T follicular helper cell (primary cell): ENCODE measurements at places on chromosomes 12 and 14.
A peak's percentile ranks its signal among the peaks of the same experiment; 100 is the strongest.

DNA sequence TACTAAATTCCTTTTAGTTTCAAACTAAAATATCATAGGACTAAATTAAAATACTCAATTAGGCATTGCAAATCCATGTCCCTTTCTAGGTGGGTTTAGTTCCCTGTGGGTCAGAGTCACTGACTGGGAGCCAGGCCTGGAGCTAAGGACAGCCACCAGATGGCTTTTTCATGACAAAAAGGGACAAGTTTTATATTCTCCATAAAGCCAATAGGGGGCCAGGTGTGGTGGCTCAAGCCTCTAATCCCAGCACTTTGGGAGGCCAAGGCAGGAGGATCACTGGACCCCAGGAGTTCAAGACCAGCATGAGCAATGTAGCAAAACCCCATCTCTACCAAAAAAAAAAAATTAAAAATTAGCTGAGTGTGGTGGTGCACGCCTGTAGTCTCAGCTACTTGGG is 35.4 kb upstream of the EIF5 start:
- DNase-seq: no peak

GRCh38 chr14:55721353-55721752 is 141.3 kb downstream of the KTN1 start:
- no peak for DNase-seq

GRCh38 chr12:118052324-118053070 is 8.5 kb downstream of the WSB2 start:
- DNase-seq: no peak

GRCh38 chr12:131221957-131222328 is 268.2 kb downstream of the ADGRD1 start:
- no peak for DNase-seq

DNA sequence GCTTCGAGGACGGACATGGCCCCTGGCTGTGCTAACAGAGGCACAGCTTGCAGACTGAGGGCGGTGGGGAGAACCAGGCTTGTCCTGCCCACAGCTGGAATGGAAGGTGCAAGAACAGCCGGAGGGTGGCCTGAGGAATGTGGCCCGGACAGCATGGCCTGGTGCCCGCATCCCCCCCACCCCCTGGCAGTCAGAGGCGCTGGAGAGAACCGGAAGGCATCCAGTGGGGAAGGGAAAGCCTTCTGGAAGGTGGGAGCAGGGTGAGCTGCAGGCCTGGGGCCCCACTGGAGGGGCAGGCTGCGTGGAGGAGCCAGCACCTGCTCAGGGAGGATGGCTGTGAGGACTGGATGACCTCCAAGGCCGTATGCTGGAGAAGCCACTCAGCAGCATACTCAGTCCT is 8.1 kb upstream of the CYP46A1 start:
- no peak for DNase-seq

- no peak for DNase-seq
These were observed 1.5 kb upstream of the MLF2 start for GRCh38 chr12:6754411-6754810.

DNA sequence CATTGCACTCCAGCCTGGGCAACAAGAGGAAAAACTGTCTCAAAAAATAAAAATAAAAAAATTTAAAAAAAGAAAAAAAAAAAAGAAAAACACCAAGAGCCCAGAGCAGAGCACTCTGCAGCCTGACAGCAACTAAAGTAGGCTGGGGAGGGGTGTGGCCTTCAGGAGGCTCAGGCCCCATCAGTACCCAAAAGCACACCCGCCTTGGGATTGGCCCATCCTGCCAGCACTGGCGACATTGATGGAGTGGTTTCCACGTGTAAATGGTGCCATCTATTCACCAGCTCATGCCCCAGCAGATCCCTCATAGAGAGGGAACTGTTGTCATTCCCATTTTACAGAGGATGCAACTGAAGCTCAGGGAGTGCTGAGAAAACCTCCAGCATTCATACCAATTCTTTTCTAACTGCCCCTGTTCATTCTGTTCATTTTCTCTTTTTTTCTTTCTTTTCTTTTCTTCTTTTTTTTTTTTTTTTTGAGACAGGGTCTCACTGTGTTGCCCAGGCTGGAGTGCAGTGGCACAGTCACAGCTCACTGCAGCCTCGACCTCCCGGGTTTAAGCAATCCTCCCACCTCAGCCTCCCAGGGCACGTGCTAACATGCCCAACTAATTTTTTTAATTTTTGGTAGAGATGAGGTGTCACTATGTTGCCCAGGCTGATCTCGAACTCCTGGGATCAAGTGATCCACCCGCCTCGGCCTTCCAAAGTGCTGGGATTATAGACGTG is 89.3 kb downstream of the IRF2BPL start:
- DNase-seq: no peak

DNA sequence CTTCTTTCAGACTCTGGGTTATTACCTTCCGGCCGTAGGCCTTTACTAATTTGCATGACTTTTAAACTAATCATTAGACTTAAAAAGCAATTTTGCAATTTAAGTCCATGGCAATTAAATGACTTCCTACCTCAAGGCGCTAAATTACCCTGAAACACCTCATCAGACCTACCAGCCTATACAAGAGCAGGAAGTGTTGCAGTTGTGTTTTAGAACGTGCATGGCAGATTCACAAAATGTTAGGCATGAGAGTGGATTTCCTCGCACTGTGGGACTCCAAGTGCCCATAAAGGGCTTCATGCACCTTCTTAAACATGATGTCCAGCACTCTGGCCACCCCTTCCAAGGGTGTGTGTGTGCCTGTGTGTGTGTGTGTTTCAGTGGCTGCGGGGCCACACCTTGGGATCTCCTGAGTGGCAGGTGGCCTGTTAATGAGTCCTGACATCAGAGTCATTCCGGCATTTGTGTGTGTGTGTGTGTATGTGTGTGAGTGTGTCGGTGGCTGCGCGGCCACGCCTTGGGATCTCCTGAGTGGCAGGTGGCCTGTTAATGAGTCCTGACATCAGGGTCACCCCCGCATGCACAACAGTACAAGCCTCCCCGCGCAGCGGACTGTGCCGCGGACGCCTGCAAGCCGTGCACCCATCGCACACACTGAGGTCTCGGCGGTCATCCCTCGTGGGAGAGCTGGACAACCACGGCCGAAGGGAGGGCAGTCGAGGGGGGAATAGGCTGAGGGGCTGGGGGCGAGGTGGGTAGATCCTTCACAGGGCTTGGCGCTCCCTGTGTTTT is 900 bp downstream of the C2CD5 start:
- DNase-seq: peak; percentile 12

DNA sequence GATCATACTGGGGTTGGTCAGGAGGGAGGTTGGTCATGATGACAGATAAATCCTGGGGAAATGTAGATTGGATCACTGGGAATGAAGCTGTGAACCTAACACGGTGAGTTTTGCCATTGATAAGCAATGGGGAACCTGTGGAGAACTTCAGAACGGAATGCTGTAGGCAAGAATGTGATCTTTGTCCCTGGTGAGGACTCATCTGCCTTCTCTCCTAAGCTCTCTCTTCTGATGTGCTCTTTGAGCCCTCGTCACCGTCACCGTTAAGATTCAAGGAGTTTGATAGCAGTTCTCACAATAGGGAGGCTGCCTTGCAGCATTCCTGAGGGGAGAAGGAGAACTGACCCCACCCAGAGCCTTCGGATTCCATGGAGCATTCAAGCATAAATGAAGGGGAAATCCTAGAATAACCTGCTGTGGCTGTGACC is 217.6 kb downstream of the ANO6 start:
- no peak for DNase-seq

DNA sequence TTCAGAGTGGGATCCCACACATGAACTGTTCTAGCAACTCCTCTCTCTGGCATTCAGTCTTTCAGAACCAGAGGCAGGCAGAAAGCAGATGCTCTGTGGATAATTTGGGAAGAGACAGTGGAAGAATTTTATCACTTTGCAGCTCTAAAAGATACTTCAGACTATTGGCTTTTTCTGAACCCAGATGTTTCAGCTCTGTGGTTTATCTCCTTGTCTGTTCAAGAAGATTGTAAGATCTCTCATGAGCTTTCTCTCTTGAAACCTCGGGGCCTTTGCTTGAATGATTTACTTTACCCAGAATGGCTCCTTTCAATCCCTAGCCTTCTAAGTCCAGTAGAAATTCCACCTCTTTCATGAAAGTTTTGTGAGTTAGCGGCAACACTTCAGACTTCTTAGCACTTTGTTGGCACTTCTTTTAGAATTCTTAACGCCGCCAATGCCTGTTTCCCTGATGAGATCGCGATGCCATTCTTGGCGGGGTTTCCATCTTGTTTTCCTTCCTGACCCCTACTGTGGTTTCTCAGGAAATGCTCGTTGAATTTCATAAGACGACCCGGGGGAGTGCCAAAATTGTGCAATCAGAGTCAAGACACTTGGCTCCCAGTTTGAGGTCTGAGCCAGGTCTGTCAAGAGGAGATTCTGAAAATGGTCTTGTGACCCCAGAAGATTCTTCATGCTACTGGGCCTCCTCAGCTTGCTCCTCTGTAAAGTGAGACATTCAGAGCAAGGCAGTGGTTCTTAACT is 107.0 kb upstream of the PRICKLE1 start:
- DNase-seq: no peak
